ENCODE measurements at places on chromosomes 11 and 22.

GRCh38 chr11:75429902-75430713 lies 2.9 kb downstream of the KLHL35 start:
- DNase-seq = no peak

DNA sequence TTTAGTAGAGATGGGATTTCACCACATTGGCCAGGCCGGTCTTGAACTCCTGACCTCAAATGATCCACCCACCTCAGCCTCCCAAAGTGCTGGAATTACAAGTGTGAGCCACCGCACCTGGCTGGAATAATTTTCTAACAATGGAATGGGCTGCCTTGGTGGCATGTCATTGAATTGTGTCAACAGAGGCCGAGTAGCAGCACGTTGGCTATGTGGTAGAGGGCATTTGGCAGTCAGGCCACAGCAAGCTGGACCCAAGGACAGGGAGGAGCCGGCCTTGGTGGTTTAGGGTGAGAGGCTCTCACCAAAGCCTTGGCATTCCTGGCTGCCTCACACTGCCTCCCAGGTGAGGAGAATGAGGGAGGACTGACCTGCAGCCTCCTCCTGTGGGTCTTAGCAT lies 4.1 kb upstream of the NIPSNAP1 start:
- DNase-seq = no peak

DNA sequence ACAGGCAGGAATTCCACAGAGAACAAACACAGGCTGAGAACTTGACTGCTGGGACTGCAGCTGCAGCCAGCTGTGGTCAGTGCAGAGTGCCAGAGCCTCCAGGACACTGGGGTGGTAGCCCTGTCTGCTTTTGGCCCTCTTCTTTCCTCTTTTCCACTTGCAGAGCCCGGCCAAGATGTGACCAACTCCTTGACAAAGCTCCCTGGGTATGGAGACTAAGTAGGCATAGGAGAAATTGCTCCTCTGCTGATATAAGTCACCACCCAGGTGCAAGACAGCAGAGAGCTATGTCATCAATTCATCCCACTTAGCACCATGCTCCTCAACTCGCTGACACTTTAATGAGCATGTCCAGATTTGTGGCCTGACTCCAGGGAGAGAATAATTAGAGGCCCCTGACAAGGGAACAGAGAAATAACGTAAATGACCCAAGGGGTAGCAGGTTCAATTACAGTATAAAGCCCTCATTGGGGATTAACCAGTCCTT lies 369.4 kb upstream of the B3GAT1 start:
- DNase-seq = no peak

DNA sequence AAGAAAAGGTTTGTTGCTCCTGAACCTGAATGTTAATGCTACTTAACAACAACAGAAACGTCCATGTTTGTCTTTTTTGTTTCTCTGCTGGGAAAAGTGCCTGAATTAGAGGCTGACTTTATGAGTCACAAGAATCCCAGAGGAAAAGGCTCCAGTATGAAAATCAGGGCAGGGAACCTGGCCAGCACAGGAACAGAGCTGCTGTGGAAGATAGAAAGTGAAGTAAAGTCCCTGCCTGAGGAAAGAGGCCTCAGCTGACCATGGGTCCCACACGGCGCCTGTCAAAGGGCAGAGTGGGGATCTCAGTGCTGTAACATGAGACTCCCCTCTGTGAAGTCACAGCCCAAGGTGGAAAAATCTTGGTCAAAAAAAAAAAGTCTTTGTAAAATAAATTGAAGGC lies 632.3 kb upstream of the CCDC90B start:
- no peak for DNase-seq

DNA sequence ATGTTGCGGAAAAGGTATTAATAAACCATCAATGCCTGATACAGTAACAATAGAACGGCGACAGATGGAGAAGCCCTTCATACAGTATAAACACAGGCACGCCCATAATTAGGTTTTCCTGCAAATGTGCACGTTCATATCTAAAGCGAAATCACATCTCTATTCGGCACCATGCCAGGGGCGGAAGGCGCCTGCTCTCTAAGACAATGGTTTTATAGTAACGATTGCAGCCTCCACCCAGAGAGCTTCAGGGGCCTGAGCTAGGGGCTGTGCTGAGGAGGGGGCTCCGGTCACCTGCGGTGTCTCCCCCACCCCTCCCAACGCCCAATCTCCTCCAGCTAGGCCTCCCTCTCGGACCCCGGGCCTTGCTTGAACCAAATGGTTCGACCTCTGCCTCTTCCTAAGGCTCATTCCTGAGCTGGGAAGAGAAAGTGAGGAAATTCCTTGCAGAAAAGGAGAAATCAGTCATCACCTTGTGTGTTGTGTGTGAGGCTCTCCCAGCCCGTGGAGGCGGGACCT lies 9.6 kb downstream of the KRTAP5-5 start:
- no peak for DNase-seq

GRCh38 chr11:65736810-65737209 lies 16.2 kb upstream of the RNASEH2C start:
- DNase-seq = no peak

DNA sequence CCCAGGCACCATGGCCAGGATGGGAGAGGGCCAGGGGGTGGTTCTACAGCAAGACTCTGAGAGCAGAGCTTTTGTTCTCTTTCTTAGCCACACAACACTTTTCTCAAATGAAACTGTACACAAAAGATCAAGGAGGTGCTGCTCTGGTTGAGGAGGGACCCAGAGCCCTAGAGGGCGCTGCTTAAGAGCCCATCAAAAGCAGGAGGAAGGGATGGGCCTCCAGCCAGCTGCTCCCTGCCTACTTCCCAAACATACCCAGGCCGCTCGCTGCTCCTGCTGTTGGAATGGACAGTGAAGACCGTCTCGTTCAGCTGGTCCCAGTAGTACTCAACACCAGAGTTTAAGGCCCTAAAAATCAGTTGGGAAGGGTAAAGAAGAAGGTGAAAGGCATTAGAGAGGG lies 18.4 kb upstream of the CHRM4 start:
- DNase-seq = no peak

DNA sequence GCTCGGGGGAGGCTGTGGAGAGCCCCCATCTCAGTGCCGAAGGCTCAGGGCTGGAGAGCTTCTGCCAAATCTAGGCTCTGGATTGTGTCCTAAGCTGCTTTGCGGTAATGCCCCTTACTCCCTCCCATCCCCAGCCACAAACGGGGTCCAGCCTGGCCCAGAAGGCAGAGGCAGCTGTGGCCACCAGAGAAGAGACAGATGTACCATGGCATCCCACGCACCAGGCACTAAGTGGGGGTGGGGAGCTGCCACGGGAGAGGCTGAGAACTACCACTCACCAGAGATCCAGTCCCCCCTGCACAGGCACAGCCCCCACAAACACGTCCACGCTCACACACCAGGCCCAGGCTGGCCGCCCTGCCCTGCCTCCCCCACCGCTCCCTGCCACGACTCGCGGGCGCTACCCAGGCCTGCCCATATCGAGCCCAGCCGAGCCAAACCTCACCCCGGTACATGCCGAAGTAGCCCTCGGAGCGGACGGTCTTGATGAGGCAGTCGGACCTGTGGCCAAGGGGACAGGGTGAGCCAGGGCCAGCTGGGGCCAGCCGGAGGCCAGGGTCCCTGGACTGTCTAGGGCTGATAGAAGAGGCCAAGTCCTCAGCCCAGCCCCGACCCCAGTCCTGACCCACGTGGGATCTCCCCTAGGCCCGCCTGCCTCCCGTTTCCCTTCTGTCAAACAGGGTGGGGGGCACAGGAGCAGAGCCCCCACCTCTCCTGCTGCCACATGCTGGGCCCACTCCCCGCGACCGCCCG lies 3.9 kb downstream of the SLC25A22 start:
- DNase-seq = no peak

GRCh38 chr22:40215266-40215665 lies 37.5 kb downstream of the TNRC6B start:
- DNase-seq = no peak

- no peak for DNase-seq
These were observed 634 bp downstream of the TIMM8B start for GRCh38 chr11:112085822-112086421.

GRCh38 chr11:43747130-43747802 lies 66.7 kb downstream of the HSD17B12 start:
- DNase-seq = no peak

- no peak for DNase-seq
These were observed 886 bp downstream of the SHISA8 start for GRCh38 chr22:41913842-41914534.

DNA sequence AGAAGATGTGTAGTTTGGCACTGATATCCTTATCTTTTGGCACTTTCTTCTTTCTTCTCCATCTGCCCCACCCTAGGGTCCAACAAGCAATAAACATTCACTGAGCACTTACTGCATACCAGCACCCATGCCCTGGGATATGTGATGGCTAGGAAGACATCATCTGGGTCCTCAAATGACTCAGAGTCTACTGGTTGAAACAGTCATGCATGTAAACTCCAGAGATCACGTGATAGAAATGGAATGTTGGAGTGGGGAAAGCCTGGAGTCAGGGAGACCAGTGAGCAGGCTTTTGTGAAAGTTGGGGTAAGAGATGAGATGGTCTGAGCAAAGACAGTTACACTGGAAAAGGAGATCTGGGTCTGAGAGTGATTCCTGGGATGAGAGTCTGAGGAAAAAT lies 724.9 kb upstream of the TENM4 start:
- DNase-seq = no peak

GRCh38 chr22:35950262-35950661 lies 78.4 kb downstream of the RBFOX2 start:
- DNase-seq = no peak

DNA sequence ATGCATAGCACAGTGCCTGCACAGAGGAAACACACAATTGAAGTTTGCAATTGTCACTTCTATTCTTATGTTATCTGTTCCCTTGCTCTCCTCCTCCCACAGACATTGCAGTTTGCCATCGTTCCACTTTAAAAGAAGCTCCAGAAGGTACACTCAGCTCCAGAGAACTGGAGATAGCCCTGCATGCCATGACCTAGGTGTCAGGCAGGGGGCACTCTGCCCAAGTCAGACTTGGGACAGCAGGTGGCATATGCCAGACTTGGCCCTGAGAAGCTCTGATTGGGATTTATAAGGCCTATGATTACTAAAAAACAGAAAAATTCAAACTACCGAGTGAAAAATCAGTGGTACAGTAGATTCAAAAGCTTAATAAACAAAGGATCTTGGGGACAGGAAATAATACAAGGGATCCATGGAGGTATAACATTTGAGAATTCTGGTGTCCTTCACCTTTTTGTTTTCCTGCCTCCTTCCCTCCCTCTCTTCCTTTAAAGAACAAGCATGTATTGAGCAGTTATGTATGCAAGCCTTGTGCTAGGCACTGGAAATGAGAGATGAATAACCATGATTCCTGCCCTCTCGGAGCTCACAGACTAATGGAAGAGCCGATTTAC lies 40.0 kb downstream of the TENM4 start:
- no peak for DNase-seq

GRCh38 chr11:79461144-79461543 lies 20.3 kb upstream of the TENM4 start:
- no peak for DNase-seq
